Adipocyte (in vitro differentiated cells): ENCODE measurements at places on chromosomes 7 and 10.
A peak's percentile ranks its signal among the peaks of the same experiment; 100 is the strongest.

DNA sequence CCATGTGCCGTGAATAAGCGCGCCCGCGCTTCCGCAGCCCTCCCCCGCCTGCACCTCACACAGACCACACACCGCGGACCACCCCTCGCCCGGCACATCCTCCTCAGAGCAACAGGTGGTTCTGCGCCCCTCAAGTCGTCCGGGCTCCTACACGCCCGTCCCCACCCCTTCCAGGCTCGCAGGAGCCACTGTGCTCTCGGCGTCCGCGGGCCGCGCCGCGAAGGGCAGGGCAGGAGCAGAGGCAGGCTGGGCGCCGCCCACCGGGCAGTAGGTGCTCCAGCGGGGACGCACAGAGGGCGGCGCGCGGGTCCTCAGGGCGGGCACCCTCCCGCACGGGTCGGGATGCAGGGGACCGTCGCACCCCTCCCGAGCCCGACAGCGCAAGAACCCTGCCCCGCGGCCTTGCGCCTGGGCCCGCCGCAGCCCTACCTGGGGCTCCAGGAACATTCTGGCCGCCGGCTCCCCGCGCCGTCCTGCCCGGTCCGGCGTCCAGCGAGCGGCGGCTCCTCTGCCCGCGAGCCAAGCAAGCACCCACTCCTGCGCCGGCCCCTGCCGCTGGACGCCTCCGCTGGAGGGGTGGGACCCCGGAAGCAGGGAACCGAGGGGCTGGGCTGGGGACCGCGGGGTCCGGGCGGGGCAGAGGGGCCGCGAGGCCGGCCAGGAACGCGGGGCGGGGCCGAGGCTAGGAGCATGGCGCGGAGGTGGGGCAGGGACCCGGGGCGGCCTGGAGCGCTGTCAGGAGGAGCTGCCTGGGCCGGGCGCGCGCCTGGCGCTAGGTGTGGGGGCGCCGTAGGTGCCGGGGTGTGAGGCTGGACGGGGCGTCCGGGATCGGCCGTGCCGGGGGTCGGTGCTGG is 37.4 kb downstream of the RASGEF1A start:
- peak; percentile 20 for DNase-seq

- DNase-seq = no peak
Measured at GRCh38 chr7:7421826-7422225, 113.8 kb downstream of the COL28A1 start.

- DNase-seq = no peak
Measured at GRCh38 chr7:28016297-28016696, 164.3 kb downstream of the JAZF1 start.

GRCh38 chr7:50463035-50463434 is 12.9 kb upstream of the FIGNL1 start:
- DNase-seq = no peak

- DNase-seq = peak; percentile 19
Measured at GRCh38 chr7:957418-958220, 3.1 kb upstream of the ADAP1 start.

DNA sequence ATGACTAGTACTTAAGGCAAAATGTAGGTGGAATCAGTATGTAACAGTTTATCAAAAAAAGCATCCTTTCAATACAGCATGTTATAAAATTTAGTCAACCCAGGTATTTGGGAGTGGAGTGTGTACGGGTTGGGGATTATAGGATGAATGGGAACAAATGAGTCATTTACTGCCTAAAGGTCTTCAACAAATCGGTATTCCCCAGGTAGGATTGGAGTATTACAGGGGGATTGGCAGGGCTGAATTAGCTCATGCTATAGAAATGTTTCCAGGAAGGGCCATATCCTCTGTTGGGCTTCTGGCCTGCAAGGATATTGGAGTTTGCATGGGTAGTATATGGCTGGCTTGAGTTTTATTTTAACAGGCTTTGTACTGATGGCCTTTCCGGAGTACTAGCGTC is 723.7 kb downstream of the SORCS1 start:
- DNase-seq = no peak

GRCh38 chr10:67612577-67613537 is 83.1 kb downstream of the CTNNA3 start:
- peak; percentile 59 for DNase-seq

- DNase-seq = no peak
Measured at GRCh38 chr7:147771344-147771743, 819.2 kb upstream of the C7orf33 start.

DNA sequence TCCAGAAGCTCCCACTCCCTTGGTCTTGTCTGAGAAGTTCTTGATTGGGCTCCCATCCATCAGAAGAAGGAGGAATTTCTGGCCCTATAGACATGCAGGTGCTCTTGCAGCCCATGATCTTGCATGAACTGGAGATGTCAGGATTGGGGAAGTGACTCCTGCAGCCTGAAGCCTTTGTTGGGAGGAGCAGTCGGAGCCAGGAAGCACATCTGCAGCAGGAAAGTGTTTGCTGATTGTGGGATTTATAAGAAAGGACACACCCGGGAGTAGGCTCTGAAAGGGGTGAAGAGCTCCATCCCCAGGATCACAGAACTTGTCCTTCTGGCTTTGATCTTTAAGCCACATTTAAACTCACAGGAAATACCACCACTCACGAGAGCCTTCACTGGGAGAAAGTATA is 185.2 kb downstream of the DYNC1I1 start:
- DNase-seq = no peak

GRCh38 chr7:20783125-20783699 is 3.5 kb downstream of the SP8 start:
- no peak for DNase-seq

- DNase-seq = peak; percentile 70
Measured at GRCh38 chr7:116213361-116214130, 3.2 kb downstream of the TES start.

DNA sequence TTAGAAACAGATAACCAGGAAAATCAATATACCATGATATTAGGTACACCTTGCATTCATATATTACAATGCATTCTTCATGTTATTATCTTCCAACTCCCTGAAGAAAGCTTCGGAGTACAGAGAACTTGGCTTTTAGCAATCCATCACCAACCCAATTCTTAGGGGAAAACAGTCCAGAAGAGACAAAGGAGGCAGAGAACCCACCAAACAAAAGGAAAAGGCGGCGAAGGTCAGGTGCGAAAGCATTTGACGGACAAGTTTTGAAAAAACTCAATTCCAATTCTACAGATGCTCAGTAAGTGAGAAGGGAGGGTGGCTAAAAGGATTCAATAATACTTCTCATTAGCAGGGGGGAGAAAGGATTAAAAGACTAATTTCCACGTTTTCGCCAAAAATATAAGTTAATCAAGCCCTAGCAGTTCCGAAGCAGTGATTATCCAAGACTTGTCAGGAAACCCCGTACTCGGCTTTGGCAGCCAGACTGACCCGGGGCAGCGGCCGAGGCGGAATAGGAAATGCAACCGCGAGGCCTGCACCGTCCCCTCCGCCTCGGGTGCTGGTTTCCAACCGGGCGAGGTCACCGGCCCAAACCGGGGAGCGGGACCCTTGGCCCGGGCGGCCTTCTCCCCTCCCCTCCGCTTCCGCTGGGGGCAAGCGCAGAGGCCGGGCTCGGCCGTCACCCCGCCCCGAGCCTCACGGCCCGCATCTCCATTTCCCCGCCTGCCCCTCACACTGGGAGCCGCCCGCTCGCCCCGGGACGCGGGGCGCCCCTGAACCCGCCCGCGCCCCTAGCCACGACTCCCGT is 747 bp downstream of the GDI2 start:
- peak; percentile 60 for DNase-seq

DNA sequence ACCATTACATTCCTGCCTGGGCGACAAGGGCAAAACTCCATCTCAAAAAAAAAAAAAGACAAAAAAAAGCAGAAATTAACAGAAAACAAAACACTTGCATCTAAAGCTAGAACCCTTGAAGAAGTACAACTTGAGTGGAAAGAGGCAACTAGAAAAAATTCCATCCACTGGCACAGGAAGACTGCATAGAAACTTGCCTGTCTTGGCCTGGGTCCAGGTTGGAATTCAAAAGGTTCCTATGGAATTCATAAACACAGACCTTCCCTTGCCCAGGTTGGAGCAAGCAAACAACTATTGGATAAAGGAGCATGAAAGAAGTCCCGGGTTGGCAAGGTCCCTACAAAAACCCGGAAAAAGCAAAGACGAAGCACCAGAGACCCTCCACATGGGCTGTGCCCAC is 69.8 kb downstream of the CCDC71L start:
- DNase-seq = no peak

- DNase-seq = no peak
Measured at GRCh38 chr7:89809291-89809690, 345.0 kb upstream of the STEAP1 start.

- DNase-seq = no peak
Measured at GRCh38 chr7:44486693-44487092, 3.8 kb downstream of the NUDCD3 start.

GRCh38 chr7:105854498-105854897 is 21.9 kb downstream of the ATXN7L1 start:
- DNase-seq = no peak

DNA sequence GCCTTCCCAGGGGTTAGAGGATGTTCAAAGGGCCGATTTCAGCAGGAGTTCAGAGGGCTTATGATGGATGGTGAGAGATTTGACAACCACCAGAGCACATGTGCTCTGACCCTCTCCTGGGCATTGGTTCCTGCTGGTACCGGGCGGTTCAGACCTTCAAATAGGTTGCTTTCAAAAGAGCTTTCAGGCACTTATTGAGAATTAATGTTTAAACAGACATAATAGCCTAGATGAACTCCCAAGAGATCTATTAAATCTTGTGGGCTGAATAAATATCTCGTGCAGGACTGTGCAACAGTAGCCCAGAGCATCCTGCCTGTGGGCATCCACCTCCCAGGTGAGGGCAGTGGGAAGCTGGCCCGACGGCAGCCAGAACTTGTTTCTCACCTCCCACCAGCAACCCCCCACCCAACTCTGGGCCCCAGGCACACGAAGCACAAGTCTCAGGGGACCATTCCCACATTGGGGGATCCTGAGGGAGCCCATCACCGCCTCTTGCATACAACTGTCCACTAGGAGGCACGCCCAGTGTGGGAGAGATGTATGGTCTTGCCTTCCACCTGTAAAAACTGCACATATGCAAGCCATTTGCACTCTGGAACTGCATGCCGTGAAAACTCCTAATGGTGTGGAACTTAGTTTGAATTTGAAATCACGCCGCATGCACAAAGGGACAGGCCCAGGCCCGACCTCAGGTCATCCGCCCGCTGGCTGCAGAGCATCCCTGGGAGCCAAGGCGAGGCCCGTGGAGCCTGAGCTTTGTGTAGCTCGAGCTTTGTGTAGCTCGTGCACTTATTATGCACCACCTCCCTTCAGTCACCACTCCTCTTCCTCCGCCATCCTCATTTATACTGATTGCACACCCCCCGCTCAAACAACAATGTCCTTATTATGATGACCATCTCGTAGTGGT is 147.8 kb downstream of the ADCY1 start:
- DNase-seq = no peak

GRCh38 chr10:60422809-60423208 is 33.1 kb upstream of the ANK3 start:
- no peak for DNase-seq

DNA sequence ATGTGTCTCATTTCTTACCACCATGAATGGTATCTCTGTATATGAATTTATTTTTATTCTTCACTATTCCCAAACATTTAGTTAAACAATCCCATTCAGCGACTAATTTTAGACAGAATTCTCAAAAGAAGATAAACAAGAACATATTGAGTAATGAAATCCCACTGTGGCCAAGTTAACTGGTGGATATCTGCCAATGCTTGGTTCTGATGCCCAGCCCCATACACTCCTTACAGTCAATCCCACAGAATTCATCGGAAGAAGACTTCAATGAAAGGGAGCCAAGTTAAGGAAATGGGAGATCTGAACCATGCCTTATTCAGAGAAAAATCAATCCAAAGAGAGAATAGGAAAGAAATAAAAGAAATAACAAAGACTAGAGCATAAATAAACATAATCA is 518.0 kb downstream of the XPNPEP1 start:
- no peak for DNase-seq

DNA sequence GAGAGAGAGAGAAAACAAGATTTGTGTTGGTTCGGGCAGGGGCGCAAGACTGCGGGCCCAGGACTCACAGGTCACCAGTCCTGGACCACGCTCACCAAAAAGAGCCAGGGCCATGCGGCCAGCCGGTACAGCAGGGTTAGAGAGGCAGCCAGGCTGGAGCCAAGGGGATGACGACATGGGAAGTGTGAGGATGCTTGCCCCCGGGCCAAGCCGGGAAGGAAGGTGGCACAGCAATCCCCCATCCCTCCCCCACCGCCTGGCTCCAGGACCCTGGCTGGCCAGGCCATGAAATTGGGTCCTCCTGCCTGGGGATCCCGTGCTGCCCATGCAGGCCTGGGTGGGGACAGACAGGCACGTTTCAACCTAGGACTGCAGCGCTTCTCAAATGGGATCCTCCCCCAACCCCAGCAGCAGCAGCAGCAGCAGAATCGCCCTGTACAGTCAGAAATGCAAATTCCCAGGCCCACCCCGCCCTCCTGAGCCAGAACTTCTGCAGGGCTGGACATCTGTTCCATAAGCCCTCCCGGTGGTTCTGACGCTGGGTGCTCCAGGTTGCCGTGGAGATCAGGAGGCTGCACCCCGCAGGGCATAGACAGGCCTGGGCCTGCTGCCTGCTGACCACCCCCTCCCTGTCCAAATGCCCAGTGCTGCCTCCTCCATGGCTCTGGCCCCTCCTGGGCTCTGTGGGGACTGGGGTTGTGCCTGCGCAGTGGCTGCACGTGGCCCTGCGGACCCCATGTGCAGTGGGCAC is 35.0 kb downstream of the YKT6 start:
- DNase-seq = no peak

- DNase-seq = no peak
Measured at GRCh38 chr7:131031099-131031868, 296.4 kb upstream of the MKLN1 start.
